Neural crest cell (in vitro differentiated cells): ENCODE measurements at places on chromosomes 13 and 19. TPM values are rescaled to one million over a fixed set of nuclear protein-coding genes. Genes with fewer than 3 reads are reported as not detected.

The FGF22 gene
- total RNA-seq: 0.51 and 0.84 TPM in 2 replicates

The CBY2 gene
- not detected in 2 replicates for total RNA-seq

DNA sequence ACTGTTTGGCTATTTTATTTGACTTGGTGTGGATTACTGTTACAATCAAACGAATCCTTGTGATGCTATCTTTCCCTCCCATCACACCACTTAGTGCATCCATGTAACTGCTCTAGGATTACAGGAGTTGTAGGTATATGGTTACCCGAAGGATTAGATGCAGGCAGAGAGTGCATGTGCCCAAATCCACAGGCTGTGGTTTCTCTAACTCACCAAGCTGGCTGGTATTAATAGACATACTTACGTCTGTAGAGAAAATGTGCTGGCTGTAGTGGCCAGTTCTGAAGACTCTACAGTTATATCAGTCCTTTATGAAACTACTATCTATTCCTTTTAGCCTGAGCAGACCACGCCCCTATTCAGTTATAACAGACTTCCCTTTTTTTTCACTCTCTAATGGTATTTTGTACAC is 1.1 kb upstream of the HMGB1 start:
- no peak for DNase-seq

DNA sequence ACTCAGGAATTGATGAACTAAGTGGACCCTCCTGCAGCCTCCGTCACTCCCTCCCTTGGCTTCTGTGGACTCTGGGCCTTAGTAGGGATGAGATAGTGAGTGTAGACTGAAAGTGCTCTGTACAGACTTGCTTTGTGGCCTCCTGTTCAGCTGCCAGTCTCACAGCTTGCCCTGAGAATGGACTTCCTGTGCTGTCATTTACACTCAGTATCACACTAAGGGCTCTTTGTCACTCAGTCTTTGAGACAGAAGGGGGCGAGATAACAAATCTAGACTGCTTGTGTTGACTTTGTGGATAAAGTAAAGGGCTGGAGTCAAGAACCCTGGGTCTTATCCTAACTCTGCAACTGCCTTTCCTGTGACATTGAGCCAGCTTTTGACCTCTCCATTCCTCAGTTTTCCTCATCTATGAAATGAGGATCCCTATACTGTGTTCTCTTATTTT is 21.0 kb upstream of the SPRY2 start:
- DNase-seq: peak; percentile 19

GRCh38 chr19:41698746-41699230 is 9.6 kb upstream of the CEACAM5 start:
- DNase-seq: no peak

DNA sequence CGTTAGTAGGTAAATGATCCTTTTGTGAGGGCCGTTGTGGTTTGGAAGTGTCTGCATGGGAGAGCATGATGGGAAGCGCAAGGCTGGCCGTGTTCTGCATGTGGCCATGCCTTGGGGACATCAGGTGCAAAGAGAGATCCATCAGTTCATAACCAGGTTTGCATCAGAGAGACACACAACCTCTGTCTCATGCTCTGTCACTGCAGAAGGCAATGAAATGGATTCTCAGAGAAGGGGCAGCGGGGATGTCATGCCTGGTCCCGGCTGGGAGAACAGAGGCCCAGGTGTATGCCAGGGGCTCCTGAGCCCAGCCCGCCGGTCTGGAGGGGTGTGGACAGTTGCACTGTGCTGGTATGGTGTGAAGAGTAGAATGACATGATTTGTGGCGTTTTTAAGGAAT is 60.2 kb downstream of the GGACT start:
- DNase-seq: no peak

DNA sequence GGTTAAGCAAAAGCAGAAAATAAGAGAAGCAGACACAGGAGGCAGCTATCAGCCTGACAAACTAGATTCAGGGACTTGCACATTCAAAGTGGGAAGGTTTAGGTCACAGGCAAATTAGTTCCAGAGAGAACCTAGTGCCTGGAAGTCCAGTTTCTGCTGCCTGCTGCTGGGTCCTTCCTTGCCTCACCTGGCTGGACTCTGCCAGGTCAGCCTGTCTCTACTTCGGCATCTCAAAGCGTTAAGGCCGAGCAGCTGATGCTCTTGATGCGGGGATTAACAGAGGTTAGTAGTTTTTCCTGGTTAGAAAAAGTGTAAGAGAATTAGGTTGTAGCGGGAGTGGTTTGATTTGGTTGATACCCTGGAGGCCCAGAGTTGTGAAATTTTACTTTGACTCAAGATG is 52.0 kb downstream of the KLF5 start:
- DNase-seq: no peak

- DNase-seq: no peak
Measured at GRCh38 chr19:41744850-41745249, 10.5 kb upstream of the CEACAM6 start.

DNA sequence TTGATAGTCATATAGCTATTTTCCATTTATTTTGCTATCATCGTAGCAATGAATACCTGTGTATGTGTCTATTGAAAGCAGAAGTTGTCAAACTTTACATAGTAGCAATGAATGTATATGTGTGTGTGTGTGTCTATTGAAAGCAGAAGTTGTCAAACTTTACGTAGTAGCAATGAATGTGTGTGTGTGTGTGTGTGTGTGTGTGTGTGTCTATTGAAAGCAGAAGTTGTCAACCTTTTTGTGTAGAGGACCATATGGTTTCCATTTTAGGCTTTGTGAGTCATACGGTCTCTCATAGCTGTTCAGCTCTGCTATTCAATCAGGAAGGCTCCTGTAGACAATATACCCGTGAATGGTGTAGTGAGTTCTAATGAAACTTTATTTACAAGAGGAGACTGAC is 20.8 kb downstream of the NLRP4 start:
- no peak for DNase-seq
